ENCODE measurements at places on chromosomes 3 and 15.

GRCh38 chr3:55427739-55428138 is 59.4 kb downstream of the WNT5A start:
- no peak for DNase-seq

- no peak for DNase-seq
Observed at GRCh38 chr3:24679429-24679828, 184.8 kb upstream of the THRB start.

- DNase-seq = no peak
Observed at GRCh38 chr3:82473864-82474541, 712.6 kb upstream of the GBE1 start.

- DNase-seq = no peak
Observed at GRCh38 chr15:50872832-50873426, 35.6 kb upstream of the AP4E1 start.

DNA sequence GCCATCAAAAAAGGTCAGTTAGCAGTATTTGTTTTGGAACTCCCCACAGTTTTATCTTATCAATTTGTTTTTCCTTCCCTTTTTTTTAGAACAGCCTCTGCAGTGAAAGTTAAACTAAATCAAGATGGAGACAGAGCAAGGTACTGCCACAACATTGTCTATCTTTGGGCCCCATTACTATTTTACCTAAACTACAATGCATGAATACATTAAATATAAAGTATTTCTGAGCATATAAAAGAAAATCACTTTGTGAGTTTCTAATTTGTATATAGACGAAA is 139.5 kb downstream of the MEIS2 start:
- no peak for DNase-seq
